ENCODE measurements at places on chromosomes 11 and 22.

DNA sequence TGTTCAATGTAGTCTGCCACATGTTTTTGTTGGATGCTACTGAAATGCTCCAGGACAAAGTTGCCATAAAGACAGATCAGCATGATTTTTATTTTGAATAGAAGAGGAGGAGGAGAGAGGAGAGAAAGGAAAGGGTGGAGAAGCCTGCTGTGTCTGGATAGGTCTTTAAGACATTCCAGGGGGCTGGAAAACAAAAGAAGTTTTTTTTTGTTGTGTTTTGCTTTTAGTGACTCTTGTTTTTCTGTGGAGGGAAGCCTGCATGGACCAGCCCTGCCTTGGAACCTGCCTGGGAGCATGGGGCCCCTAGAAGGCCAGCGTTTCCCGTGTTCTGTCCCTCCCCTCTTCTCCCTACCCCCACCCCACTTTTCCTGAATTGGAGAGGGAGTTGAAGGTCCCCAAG is 2.3 kb downstream of the TSPAN18 start:
- no peak for DNase-seq

DNA sequence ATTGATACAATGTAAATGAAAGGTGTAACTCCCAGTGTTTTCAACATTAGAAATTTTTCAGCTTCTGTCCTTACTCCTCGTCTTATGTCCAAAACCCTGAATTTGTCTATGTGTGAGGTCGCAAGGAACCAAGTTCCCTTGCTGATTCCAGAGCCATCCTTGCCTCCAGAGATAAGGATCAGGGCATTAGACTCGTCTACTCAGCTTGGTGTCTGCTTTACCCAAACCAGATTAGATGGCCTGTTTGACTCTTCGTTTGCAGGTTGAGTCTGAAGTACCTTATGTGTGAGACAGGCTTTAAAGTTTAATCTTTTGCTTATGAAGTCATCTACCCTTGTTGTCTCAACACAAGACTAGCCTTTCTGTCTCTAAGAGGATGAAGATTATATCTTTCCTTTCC is 55.6 kb downstream of the SPECC1L start:
- DNase-seq, result no peak

DNA sequence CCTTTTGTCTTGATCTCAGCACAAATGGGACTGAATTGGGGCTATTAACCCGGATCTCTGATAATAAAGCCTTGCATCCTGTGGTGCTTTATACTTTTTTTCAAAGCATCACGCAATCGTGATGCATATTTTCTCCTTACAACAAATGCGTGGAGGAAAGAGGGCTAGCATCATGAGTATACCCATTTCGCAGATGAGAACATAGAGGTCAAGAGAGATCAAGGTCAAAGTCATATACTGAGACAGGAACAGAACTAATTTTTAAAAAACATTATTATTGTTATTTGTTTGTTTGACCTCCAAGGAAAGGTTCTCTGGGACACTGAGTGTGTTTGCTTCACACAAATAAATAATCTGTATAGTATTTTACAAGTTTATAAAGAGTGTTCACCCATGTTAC is 191.2 kb downstream of the ST3GAL4 start:
- no peak for DNase-seq

DNA sequence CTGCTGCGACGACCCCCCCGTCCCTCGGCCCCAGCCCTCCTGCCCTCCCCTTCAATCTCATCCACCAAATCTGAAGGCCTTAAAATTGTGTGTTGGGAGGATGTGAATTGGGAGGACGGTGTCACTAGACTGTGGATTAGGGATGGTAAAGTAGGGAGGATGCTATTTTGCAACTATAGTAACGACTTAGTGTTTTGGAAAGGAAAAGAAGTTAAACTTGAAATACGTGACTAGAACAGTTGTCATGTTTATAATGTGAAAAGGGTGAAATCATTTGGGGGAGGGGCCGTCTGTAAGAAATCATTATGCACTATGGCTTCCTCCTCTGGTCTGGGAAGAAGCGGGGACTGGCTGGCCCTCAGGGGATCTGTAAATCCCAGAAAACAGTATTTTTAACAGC is 43.4 kb upstream of the NNMT start:
- DNase-seq, result no peak

- no peak for DNase-seq
These were observed 927.9 kb downstream of the OPCML start for GRCh38 chr11:132604431-132604830.

GRCh38 chr11:34513682-34514449 is at the start of gene ELF5:
Gene ELF5 (minus strand): TSS chr11:34513794. CDS start chr11:34505749, 8,045 bp downstream.
- DNase-seq, result no peak

- no peak for DNase-seq
These were observed 5.9 kb downstream of the INCENP start for GRCh38 chr11:62129590-62130282.

DNA sequence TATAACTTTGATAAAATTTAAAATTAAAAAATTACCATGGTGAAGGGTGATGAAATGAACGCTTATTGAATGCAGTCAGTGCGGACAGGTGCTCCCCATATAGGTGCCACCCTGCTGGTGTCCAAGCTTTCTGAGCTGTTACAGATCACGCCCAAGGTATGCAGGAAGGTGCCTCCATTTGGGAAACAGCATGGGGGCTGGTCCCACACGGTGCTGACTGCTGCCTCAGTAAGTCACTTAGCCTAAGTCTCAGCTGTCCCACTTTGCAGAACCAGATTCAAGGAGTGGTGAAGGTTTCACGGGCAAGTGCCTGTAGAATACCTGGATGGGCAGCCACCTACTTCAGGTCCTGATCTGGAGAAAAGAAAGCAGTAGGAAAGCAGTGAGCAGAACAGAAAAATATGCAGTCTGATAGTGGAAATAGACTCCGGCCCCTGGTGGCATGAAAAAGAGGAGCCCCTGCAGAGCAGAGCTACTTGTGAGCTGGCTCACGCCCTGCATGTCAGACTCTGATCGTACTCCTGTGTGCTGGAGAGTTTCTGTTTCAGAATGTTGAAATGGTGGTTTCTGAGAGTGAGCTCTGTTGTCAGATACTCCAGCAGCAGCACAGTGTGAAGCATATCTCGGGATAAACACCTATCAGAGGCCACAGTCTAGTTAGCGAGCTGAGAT is 33.2 kb downstream of the ADORA2A start:
- no peak for DNase-seq

GRCh38 chr11:90168571-90168970 is 34.1 kb downstream of the NAALAD2 start:
- no peak for DNase-seq

DNA sequence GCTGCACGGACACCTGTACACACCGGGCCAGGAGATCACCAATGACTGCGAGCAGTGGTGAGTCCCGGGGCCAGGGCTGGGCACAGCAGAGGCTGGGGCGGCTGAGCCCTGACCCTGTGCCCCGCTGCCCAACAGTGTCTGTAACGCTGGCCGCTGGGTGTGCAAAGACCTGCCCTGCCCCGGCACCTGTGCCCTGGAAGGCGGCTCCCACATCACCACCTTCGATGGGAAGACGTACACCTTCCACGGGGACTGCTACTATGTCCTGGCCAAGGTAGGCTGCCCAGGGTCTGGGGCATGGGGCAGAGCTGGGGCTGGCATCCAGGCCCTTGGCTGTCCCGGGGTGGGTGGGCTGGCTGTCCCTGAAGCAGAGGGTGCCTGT is 7.7 kb downstream of the MUC2 start:
- DNase-seq, result no peak

GRCh38 chr22:29623059-29623458 is 19.6 kb downstream of the NF2 start:
- no peak for DNase-seq

- no peak for DNase-seq
These were observed 105.4 kb downstream of the BCR start for GRCh38 chr22:23285734-23286133.

DNA sequence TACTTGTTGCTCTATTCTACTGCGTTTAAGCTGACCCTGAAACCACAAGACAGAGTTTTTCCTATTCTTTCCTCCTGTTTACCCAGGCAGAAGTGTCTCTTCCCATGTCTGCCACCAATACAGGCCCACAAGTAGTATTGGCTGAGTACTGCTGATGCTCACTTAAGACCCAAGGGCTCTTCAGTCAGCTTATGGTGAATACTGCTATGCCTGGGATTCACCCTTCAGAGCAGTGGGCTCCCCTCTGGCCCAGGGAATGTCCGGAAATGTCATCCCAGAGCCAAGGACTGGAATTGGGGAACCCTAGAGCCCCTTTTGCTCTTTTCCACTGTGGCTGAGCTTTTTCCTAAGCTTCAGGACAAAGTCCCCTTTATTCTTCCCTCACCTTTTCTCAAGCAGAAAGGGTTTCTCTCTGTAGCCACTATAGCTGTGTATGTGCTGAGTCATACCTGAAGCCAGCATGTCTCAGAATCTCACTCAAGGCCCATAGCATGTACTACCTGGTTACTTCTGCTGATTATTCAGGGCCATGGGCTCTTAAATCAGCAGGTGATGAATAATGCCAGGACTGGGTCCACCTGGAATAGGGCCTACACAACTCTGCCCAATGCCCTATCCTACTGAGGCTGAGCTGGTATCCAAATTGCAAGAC is 745.8 kb upstream of the ANO5 start:
- DNase-seq, result no peak

GRCh38 chr22:26673486-26673885 is 16.1 kb downstream of the MIAT start:
- DNase-seq, result no peak

- no peak for DNase-seq
These were observed 652.6 kb downstream of the METTL15 start for GRCh38 chr11:28760676-28761390.

GRCh38 chr11:35030716-35031213 is 108.2 kb upstream of the CD44 start:
- DNase-seq, result no peak

- DNase-seq, result no peak
These were observed 1.6 kb upstream of the TRIM29 start for GRCh38 chr11:120139316-120140069.

- DNase-seq, result no peak
These were observed 16.7 kb downstream of the MB start for GRCh38 chr22:35600476-35600875.

Measured in central memory CD4-positive, alpha-beta T cell (primary cell).